Left ventricle myocardium inferior (tissue), 1 donor: ENCODE measurements at places on chromosomes 7 and 10.

DNA sequence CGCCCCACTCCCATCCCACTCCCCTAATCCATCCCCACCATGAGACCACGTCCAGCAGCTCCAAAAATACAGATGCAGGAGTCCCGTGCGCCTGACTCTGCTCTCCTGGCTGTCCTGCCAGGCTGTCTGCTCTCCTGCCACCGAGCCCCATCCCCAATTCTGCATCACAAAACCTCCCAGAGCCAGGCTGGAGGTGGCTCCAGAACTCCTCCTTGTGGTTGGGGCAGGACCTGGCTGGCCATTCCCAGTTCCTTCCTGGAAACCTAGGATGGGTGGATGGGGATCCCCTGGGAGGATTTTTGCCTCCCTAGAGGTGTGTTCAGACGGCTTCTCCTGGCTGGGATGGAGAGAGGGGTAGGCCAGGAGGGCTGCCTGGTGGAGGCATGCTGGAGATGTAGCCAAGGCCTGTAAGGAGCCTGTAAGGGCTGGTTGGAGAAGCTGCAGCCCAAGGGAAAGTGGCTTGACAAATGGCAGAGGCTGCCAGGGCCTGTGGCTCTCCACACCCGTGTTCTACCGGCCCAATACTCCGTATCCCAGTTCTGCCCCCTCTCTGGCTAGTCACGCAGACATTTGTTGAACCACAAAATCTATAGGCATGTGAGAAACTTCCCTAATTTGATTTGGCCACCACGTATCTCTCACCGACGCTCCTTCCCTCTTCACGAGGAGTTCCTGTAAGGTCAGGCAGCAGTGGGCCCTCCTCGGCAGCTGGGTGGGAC lies 99.3 kb downstream of the ARHGAP22 start:
- H3K4me1 ChIP-seq = peaks cover 21% of the 10 kb centered on the region
- H3K4me3 ChIP-seq = no peak overlapping the region
- H3K36me3 ChIP-seq = no peaks in the 10 kb centered on the region
- DNase-seq = no peak

DNA sequence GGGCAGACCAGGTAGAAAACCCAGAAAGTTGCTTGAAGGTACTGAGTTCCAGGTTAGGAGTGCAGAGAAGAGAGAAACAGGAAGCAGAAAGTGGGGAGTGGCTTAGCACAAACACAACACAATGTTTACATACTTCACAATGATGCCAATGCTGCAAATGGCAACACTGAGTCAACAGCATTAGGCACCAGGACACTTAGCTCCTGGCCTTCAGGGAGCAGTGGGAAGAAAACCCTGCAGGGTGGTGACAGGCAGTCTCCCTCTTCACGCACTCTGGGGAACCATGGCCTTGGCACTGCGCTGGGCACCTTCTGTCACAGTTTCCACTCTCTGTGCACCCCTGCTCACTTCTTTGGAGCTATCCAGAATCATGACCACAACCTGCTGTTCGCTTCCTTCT lies 7.3 kb downstream of the ICA1 start:
- peak overlapping the region; percentile 9 for H3K27ac ChIP-seq
- H3K36me3 ChIP-seq = no peaks in the 10 kb centered on the region
- peaks cover 26% of the 10 kb centered on the region for H3K4me1 ChIP-seq
- no peak for DNase-seq

GRCh38 chr10:87523731-87524130 lies 19.0 kb downstream of the MINPP1 start:
- no peak for DNase-seq
- no peak overlapping the region for H3K4me3 ChIP-seq
- H3K4me1 ChIP-seq = peaks cover 24% of the 10 kb centered on the region
- H3K27me3 ChIP-seq = no peaks in the 10 kb centered on the region
- peak overlapping the region; percentile 77 for H3K27ac ChIP-seq
- peaks cover 34% of the 10 kb centered on the region for H3K36me3 ChIP-seq

- H3K27ac ChIP-seq = no peak overlapping the region
- peaks cover 50% of the 10 kb centered on the region for H3K4me1 ChIP-seq
- DNase-seq = no peak
- no peaks in the 10 kb centered on the region for H3K27me3 ChIP-seq
- H3K36me3 ChIP-seq = peaks cover 12% of the 10 kb centered on the region
These were observed 6.2 kb downstream of the REEP3 start for GRCh38 chr10:63527401-63527800.

DNA sequence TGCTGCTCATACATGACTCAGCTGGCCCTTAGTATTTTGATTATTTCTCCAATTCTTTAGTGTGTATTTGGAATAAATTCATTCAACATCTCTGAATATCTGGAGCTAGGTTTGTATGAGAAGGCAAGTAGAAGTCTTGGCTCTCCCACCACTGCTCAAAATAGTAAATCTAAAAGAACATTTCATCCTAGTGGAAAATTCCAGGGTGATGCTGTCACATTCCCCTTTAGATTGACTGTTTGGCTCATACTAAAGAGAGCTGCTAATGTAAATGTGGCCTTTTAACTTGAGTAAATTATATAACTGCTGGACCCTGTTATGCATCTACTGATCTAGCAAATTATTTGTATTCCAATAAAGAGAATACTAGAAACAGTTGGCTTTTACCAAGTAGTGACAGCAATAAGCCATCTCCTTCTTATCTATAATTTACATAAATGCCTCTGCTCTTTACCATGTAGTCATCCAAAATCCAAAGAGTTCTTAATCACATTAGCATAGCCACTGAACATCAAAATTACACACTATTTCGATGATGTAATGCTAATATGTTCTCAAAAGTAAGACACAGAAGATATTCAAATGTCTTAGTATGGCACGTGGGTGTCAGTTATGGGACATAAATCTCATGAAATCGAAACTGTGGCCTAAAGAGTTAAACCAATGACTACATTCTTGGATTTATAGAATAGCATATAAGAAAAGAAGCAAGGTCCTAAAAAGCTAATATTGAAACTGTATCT lies 86.9 kb upstream of the KCND2 start:
- DNase-seq = no peak
- H3K36me3 ChIP-seq = no peaks in the 10 kb centered on the region
- no peaks in the 10 kb centered on the region for H3K27me3 ChIP-seq
- peaks cover 20% of the 10 kb centered on the region for H3K4me1 ChIP-seq
- no peak overlapping the region for H3K4me3 ChIP-seq

- H3K4me3 ChIP-seq = no peak overlapping the region
- H3K4me1 ChIP-seq = peaks cover 23% of the 10 kb centered on the region
- no peak for DNase-seq
- H3K27me3 ChIP-seq = no peaks in the 10 kb centered on the region
These were observed 92.0 kb downstream of the TCF7L2 start for GRCh38 chr10:113041841-113042750.

GRCh38 chr10:97766996-97767924 lies 4.5 kb downstream of the SFRP5 start:
- H3K36me3 ChIP-seq = no peaks in the 10 kb centered on the region
- H3K4me3 ChIP-seq = no peak overlapping the region
- no peak for DNase-seq
- peaks cover 23% of the 10 kb centered on the region for H3K4me1 ChIP-seq

GRCh38 chr7:51456431-51457060 lies 139.9 kb upstream of the COBL start:
- DNase-seq = no peak
- no peak overlapping the region for H3K4me3 ChIP-seq
- peaks cover 13% of the 10 kb centered on the region for H3K27me3 ChIP-seq
- no peaks in the 10 kb centered on the region for H3K4me1 ChIP-seq
- no peak overlapping the region for H3K27ac ChIP-seq

DNA sequence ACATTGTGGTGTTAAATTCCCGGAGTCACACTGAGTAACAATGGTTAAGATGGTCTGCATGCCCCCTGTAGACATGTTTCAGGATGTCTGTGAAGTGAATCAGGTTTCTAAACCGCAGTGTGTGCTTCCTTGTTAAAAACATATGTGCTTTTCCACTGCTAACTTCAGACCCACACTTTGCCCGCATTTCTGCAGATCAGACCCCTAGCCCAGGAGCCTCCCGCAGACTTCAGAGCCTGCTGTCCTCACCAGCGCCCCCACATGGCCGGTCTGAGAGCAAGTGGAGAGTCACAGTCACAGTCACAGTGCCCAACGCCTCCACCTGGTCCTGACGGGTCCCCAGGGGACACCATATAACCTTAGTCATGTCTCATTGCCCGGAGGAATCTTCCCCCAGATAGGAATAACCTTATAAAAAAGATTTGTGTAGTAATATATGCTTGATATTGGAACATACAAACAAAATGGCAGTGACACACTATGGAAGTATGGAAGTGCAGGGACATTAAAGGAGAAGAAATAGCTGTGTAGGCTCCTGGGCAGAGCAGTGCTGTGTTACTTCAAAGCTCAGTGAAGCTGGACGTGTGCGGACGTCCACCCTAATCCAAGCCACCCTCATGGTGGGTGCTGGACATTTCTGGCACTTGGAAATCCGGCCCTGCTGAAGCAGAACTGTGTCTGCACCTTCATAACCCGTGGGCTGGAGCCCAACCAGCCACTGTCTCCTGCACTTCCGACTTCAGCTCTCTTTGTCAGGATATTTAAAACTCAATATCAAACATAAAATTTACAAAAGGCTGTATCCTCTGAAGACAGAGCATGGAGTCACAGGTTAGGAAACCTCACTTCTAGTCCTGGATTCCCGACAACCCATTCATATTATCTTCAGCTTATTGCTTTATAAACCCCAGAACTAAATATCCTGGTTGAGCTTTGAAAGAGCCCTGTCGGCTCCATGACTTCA lies 29.0 kb downstream of the GSTO2 start:
- H3K36me3 ChIP-seq = no peaks in the 10 kb centered on the region
- no peak overlapping the region for H3K4me3 ChIP-seq
- no peaks in the 10 kb centered on the region for H3K27me3 ChIP-seq
- H3K4me1 ChIP-seq = peaks cover 66% of the 10 kb centered on the region

GRCh38 chr7:1669954-1670893 lies at the start of gene ELFN1:
Gene ELFN1 (plus strand): TSS chr7:1670277. CDS start chr7:1744597, 74,320 bp downstream.
- H3K27ac ChIP-seq = peak within 1 kb of the TSS; percentile 87
- H3K36me3 ChIP-seq = no peaks in the 10 kb centered on the region
- peak within 1 kb of the TSS; percentile 73 for H3K4me3 ChIP-seq
- no peak for DNase-seq

DNA sequence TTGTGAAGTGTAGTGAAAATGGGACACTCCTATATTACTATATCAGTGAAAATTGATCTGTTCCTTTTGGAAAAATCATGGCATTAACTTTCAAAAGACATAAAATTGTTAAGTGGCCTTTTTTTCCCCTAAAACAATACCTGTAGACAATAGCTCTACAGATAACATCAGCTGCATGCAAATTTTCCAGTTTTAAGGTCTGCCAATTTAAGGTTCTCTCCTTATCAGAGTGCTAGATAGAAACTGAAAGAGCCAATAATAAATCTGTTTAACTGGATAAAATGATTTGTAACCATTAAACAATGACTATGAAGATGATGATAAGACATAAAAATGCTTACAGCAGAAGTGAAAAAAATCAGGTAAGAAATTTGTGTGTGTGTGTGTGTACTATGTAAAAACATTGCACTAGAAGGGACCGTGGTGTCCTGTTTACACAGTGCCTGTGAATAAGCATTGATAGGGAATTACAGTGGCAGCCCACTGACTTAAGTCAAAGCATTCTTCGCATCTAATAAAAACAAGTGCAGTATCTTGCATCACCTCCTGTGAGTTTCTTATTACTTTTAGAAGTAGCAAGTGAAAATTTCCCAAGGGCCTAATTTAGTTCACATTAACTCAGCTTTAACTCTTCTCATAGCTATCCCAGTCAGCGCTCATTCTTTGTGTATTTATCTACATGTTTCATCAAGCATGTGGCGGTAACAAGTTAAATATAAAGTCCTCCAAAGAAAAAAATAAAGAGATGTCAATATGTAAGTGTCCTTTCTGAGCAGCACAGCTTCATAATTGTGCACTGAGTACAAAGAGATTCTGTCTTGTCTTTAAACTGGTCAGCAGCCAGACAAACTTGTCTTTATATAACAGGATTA lies 261.9 kb downstream of the ARL4A start:
- H3K27me3 ChIP-seq = no peaks in the 10 kb centered on the region
- H3K36me3 ChIP-seq = no peaks in the 10 kb centered on the region
- H3K27ac ChIP-seq = no peak overlapping the region
- H3K4me1 ChIP-seq = peaks cover 8% of the 10 kb centered on the region

DNA sequence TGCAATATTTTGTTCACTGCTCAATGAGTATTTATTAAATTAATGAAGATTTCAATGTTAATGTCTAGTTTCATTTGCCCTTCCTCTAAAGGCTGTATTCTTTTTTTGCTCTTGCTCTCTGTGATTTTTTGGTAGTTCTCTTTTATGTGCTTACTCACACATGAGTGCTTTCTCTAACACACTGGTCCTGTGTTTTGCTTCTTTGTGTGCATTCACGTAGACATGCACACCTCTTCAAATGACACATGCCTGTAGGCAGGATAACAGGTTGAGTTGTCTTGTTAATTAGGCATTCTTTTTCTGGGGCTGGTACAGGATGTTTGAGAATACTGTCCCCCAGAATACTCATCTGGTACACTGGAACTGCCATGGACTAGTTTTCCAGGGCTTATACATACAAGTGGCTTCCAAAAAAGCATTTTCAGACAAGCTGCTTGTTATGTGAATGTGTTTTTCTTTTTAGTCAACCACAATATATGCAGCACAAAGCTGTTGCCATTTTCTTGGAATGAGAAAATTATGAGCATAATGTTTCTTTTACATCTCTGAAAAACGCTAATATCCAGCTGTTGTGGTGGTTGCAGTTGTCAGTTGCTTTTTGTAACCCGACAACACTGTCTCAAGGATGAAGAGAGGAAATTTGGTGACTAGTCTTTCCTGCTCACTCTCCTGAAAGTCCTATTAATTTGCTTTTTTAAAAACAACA lies 416.4 kb downstream of the AUTS2 start:
- peaks cover 13% of the 10 kb centered on the region for H3K4me1 ChIP-seq
- no peak overlapping the region for H3K27ac ChIP-seq
- H3K36me3 ChIP-seq = no peaks in the 10 kb centered on the region
- H3K27me3 ChIP-seq = no peaks in the 10 kb centered on the region
- no peak for DNase-seq

DNA sequence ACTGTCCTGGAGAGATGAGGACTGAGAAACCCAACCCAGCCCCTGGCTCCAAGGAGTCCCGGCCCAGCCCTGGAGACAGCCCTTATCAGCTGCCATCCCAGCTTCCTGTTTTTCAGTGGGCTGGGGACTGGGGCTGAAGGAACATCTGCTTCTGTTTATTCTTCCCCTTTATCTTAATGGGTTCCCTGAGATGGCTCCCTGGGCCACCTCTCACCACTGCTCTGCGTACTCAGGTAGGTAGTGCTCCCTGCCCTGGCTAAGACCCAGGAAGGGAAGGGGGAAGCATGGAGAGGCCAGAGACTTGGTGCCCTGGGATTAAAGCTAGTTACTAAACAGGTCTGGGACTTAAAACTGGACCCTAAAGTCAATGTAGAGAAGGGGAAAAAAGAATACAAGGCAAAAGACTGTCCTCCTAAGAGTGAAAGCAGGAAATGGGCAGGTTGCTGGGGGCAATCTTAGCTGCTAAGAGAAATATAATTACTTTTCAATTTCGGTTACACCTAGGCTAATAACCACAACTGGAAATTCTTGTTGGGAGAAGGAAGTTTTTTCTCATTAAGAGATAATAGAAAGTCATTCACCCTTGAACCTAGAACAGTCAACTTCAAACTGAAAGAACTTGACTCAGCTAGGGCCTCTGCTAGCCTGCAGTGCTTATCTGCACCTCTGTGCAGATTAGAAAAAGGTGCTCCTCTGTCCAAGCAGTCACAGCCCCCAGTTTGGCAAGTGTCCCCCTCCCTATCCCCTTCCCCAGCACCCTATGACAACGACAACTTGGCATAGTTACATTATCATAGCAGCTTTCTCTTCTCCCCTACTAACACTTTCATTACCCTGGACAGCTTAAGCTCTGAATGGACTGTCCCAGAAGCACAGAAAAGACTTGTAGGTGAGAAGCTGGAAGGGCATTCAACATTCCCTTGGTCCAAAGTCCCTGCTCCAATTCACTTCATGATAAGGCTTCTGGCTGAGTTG lies 65.6 kb upstream of the KDM7A start:
- H3K27ac ChIP-seq = peak overlapping the region; percentile 40
- H3K36me3 ChIP-seq = no peaks in the 10 kb centered on the region
- H3K4me1 ChIP-seq = peaks cover 15% of the 10 kb centered on the region
- no peak overlapping the region for H3K4me3 ChIP-seq
- DNase-seq = peak; percentile 18
- peaks cover 6% of the 10 kb centered on the region for H3K27me3 ChIP-seq
